ENCODE measurements at places on chromosomes 4 and X.
A peak's percentile ranks its signal among the peaks of the same experiment; 100 is the strongest.

DNA sequence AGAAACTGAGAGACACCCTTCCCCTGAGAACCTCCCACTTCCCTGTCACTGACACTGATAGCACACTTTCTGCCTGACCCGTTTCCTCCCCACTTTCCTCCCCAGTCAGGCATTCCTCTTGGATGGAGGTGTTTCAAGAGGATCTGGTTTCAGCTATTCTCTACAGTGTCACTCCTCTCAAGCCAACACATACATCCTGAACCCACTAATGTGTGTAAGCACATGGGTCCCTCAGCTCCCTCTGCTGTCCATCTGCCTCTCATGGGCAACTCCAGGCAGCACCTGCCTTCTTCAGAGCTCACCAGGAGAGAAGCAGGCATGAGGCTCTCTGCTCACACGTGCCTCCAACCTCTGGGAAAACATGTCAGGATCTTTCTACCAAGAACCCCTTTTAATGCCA lies 207.6 kb downstream of the NAF1 start:
- DNase-seq, result no peak

GRCh38 chrX:153687121-153688039 lies at the start of gene SLC6A8:
SLC6A8 (plus strand) TSS chrX:153687926; CDS start chrX:153688575, 649 bp downstream.
- peak; percentile 24 for DNase-seq

GRCh38 chrX:30343206-30343605 lies 34.0 kb upstream of the NR0B1 start:
- DNase-seq, result no peak

GRCh38 chr4:100372432-100372831 lies 145.4 kb downstream of the EMCN start:
- no peak for DNase-seq

DNA sequence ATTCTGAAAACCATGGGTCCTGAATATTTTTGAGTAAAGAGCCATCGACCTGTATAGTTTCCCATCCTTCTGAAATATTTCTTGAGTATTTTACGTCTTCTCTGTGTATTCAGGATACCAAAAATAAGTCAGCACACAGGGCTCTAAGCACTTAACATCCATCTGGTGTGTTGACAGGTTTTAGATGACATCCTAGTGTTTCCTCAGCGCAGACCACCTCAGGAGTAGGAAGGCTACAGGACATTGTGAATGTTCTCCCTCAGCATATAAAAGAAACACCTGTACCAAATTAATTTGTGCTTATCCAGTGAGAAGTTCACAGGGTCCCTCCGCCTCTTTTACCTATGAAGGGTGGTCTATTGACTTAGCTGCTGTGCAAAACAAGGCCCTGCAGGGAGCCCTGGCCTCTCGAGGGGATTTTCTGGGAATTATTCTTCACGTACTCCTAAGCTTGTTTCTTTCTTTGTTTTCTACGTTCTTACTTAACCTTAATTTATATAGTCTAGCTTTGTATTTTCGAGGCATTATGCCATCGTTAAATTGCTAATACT lies 241.8 kb downstream of the FBXO8 start:
- no peak for DNase-seq

DNA sequence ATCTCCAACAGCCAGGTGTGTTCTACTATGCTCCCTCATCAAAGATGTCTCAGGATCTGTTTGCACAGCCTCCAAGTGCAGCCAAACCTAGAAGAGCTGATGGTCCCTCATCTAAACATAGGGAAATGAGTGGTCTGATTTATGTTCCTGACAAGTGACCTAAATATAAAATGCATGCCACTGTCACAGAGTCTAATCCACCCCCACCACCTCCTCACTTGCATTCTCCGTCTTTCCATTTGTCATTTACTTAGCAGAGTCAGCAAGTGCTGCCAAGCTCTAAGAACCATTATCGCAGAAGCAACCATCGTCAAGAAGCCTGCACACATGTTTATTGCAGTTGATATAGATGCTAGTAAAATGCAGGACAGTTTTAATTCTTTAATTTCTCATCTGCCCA lies 33.1 kb upstream of the VCX3A start:
- no peak for DNase-seq

- DNase-seq, result no peak
Measured at GRCh38 chr4:174141876-174142275, 141.6 kb downstream of the FBXO8 start.

DNA sequence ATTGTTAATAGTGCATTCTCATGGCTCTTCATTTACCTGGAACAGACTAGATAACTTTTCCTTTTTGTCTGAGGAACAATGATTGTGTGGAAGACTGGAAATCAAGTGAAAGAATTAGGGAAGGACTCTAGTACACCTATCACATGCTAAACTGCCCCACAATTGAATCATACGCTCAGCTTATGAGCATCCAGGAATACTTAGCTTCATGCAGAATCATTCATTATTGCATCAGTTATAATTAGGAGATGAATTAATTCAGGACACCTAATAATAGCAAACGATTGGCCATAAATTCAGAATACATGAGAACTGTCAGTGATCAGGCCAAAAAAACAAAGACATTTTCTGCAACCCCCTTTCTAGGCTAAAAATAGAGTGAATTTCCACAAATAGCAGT lies 106.9 kb downstream of the DKK2 start:
- no peak for DNase-seq

- DNase-seq, result no peak
Measured at GRCh38 chr4:127143460-127144195, 489.1 kb upstream of the INTU start.

- no peak for DNase-seq
Measured at GRCh38 chr4:176377780-176378179, 58.0 kb downstream of the SPCS3 start.
